ENCODE measurements at places on chromosomes 5 and 9.

- DNase-seq = no peak
Observed at GRCh38 chr9:115687356-115687755, 466.2 kb upstream of the PAPPA start.

DNA sequence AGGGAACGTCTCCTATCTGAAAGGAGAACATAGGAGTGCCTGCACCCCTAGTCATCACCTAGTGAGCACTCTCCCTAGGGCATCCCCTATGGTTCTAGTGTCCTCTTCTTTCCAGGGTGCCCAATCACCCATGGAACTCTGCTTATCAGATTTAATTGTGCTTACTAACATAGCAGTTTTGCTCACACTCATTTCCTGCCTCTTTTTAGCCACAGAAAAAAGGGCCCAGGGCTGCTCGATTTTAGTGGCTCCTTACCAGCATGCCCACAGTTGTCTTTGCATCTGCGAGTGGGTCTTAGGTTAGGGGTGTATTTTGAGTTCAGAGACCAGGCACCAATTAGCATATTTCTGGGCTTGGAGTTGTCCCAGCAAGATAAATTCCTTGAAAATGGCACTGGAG, 1110.2 kb downstream of the TAF11L14 start:
- DNase-seq = no peak

DNA sequence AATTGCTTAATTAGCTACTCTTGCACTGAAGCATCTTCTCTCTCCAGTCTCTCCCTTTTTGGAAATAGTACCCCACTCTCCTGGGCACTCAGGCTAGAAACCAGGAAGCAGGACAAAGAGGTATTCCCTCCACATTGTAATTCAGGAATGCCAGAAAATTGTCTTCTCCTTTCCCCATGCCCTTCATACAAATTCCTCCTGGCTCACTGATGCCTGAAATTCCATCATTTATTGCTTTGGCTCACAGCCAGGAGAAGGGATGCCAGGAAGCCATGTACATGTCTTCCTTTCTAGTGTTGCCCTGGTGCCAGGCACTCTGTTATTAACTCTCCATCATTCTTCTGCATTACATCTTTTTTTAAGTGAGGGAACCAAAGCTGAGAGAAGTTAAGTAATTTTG, 716.5 kb upstream of the C9orf72 start:
- no peak for DNase-seq

- DNase-seq = no peak
Observed at GRCh38 chr5:82754759-82755158, 322.4 kb downstream of the TMEM167A start.

DNA sequence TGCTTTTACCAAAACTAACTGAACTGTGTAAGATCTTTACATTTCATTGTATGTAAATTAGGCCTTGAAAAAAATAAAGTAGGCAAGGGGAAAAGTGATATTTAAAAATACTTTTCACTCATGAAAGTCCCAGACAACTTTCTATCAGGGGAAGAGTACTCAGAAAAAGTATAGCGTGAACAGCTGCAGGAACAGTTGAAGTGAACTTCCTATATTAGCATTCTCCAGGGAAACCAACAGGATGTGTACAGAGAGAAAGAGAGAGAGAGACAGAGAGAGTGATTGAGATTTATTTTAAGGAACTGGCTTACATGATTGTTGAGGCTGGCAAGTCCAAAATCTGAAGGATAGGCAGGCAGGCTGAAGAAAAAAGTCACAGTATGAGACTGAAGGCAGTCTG, 42.0 kb downstream of the ERMP1 start:
- no peak for DNase-seq

DNA sequence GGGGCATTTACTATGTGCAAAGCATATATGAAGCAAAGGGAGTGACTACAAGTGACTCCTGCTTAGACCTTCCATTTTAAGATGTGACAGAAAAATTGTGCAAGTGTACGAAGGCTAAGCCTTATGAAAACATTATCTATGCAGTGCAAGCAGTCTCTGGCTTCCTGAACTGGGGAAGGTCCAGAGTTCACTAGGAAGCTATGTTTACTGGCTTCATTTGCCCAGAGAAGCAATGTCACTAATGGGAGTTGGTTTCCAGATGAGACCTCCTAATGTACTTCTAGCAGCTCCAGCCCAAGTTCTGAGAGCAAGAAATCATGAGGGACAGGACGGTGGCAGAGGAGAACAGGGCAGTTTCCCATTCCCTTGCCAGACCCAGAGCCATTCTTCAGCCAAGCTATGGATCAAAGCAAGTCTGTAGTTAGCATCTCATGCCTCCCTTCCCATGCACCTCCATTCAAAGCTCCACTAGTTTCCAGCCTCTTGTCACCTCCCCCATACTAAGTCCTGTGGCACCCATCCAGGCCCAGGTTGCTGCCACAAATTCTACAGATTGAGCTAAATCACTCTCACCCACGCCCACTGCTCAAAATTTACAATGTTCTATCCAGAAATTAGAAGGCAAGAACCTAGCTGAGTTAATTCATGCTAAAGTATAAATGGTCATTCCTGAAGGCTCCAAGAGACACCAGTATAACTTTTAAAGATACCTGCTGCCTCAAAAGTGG, 21.8 kb downstream of the MCTP1 start:
- no peak for DNase-seq

DNA sequence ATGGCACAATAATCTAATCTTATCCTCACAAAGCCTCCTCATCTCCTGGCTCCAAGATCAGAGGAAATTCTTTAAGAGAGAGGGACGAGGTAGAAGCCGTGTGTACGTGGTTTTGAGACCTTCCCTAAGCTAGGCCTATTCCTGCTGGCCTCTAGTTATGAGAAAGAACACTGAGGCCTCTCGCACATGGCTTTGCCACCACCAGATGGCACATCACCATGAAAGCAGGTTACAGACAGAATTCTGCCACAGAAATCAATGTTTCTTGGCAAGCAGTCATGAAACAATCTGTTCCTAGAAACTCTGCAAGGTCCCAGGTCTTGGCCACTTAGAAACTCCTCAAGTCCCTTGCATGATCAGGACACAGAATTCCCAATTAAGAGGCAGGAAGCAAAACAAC, 268.2 kb upstream of the TAS2R1 start:
- peak; percentile 64 for DNase-seq

- DNase-seq = no peak
Observed at GRCh38 chr5:59333416-59333815, 560.1 kb downstream of the PDE4D start.

- no peak for DNase-seq
Observed at GRCh38 chr5:15929611-15930263, 249.9 kb downstream of the MARCHF11 start.

DNA sequence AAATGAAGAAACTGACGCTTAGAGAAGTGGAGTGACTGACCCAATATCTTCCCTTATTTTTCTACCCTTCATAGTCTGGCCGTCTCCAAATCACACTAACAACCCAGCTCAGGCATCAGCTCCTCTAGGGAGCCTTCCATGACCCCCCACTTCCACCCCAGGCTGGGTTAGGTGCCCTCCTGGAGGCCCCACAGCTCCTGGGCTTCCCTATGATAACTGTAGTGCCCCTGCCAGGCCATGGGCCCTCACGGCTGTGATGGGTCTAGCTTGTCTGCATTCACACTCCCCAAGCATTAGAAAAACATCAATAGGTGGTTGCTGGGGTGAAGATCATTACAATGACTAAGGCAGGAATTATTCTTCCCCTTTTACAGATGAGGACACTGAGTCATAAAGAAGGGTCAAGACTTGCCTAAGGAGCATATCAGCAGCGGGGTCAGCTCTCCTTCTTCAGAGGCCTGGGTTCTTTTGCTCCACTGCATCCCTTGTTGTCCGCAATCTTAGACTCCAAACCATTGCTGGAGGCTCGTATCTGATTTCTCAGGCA, 7.3 kb downstream of the CORO2A start:
- DNase-seq = no peak

GRCh38 chr5:305050-305449, 16.5 kb upstream of the AHRR start:
- no peak for DNase-seq

DNA sequence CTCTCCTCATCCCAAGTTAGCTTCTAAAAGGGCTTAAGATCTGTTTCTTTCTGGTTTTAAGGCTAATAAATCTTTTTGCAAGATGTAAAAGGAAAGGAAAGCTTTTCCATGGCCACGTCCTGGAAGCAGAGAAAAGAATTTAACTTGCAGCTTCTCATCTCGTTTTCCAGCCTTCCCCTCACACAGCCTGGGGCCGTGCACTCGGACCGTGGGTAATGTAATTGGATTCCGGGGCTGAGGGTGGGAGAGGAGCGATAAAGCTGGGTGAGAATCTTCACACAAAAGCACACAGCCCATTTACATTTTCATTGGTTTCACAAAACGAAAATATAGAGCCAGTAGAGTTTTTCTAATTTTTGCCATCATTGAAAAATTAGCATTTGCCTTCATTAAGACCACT, 91.2 kb downstream of the IRX2 start:
- DNase-seq = no peak

DNA sequence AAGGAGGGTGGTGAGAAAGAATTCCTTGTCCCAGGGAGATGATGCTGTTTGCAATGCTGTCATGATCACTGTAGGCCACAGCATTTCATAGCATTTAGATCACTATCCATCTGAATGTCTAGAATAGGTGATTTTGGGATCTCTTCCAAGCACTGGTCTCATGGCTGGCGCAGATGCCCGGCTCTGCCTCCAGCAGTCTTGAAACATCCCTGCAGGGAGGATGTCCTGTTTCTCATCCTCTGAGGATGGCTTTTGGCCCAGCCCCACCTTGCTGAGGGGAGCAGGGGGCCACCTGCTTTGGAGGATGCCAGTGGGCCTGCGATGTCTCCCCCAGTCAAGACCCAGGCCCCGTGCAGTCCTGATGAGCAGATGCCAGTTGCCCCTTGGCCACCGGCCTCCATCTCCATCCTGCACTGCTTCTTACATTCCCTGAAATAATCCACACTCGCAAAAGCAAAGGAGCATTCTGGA, 63.5 kb upstream of the GARNL3 start:
- DNase-seq = no peak

DNA sequence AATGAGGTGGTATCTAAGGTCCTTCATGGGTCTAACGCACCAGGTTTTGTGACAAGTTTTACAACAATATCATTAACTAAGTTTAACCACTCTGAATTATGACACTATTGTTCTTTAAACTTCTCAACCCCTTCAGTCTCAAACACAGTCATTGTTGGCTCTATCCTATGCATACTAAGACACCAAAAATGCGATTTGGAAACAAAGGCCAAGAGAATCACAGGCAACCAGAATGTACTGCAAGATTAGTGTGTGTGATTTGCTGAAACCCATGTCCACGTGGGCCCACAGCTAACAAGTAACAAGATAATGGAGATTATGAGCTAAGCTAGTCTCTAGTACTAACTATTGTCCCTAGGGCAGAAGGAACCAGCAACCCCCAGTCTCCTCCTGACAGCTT, 142.2 kb upstream of the RANBP3L start:
- no peak for DNase-seq

GRCh38 chr5:149756354-149756753, 26.2 kb downstream of the PPARGC1B start:
- DNase-seq = no peak

DNA sequence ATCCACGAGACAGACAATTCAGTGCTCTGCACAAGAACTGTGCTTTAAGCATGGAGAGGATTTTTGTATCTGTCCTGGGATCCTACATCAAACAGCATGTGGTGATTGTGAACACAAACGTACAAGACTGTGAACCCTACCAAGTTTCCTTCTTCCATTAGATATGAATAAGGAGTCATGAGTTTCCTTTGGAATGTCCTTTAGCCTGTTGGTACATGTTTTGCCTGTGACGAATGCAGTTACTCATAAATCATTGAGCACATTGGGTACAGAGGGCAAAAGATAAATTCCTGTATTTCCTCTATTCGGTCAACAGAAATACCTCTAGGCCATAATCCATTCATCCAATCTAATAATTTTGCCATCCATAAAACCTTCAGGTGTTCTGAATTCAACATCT, 61.5 kb downstream of the FXN start:
- no peak for DNase-seq

- no peak for DNase-seq
Observed at GRCh38 chr5:113520429-113520828, 6.9 kb downstream of the YTHDC2 start.

DNA sequence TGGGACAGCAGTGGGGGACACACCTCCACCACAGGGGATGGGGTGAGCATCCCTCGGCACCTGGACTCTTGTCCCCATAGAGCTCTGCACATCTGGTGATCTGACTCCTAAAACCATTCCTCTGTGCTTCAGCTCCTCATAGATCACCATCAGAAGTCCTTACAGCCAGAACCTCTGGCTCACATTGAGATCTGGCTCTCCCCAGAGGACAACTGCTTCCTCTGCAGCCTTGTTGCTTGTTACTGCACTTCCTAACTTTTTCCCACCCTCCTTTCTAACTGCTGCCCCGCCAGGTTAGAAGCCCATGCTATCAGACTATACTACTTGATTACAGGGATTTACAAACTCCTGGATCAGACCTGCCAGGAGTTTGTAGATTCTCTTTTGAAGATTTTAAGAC, 64.5 kb downstream of the ARSB start:
- DNase-seq = no peak

DNA sequence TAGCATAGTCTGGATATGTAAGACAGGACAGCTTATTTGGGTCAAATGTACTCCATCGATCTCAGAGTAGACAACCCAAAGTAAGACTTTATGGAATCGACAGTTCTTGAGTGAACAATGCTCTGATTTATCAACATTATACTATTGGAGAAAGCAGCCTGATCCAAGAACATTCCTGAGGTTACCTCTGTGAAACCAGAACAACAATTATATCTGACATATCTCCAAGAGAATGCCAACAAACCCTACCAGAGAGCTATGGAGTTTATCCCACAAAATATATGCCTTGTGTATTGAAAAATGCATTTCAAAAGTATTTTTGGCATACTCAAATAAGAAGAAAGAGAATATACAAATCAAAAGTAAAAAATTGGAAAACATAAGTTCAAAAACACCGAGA, 1985.9 kb downstream of the EFNA5 start:
- DNase-seq = no peak

GRCh38 chr5:142883025-142883424, 112.8 kb downstream of the ARHGAP26 start:
- no peak for DNase-seq

GRCh38 chr5:74641735-74642542, 1.4 kb upstream of the ENC1 start:
- DNase-seq = no peak

GRCh38 chr5:116382874-116383266, 191.8 kb downstream of the SEMA6A start:
- DNase-seq = no peak

DNA sequence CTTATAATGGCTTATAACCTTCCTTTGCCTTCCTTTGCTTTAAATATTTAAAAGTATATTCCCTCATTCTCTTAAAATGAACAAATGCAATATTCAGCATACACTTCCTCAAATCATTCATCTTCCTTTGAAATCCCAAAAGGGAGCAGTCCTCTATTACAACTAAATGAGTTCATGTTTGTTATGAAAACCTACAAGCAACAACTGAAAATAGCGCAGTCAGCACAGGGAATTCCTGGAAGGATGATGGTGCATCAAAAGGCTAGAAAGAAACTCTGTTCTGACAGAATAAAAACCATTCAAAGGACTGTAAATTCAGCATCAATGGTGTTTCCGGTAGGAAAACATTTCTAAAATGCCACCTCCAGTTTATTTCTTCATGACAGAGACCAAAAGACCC, 3.3 kb downstream of the NR6A1 start:
- DNase-seq = no peak
